HCEC 1CT (cell line): ENCODE measurements at places on chromosomes 2 and 18.

GRCh38 chr2:23200068-23200786 lies 184.8 kb upstream of the KLHL29 start:
- DNase-seq = no peak

- no peak for DNase-seq
These were observed 192.8 kb upstream of the APCDD1 start for GRCh38 chr18:10261344-10262276.

- DNase-seq = peak; percentile 35
These were observed 136.7 kb downstream of the LAMA3 start for GRCh38 chr18:23825978-23826405.

DNA sequence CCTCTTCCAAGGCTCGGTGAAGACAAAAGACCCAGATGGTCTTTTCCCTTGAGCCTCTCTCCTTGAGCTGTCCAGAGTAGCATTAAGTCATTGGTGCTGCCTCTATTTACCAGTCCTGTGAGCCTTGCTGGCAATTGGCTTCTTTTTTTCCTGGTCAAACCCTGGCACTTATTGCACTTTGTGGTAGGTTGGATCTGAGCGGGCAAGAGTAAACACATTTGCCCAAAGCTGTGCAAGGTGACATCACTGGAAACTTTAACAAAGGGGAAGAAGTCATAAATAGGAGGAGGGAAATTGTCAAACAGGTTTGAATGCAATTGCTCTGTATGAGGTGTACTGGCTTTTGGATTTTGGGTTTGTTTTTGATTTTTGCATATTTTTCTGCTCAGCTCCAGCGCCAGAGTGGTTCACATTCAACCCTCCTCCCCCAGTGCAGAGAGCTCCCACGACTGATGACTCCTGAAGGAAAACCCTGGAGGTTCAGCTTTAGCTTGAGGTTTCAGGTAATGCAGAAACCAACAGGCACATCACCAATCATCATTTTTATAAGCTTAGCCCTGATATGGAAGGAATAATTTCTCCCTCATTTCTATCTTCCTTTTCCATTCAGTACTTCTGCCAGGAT lies 8.3 kb downstream of the KCNE4 start:
- no peak for DNase-seq

GRCh38 chr2:26581991-26582842 lies 58.9 kb downstream of the CIB4 start:
- DNase-seq = no peak

DNA sequence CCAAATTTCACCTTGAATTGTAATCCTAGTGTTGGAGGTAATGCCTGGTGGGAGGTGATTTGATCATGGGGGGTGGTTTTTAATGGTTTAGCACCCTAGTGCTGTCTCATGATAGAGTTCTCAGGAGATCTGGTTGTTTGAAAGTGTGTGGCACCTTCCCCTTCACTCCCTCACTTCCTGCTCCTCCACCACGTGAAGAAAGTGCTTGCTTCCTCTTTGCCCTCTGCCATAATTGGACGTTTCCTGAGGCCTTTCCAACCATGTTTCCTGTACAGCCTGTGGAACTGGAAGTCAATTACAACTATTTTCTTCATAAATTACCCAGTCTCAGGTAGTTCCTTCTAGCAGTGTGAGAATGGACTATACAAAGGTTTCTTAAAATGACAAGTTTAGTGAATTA lies 251.8 kb upstream of the NETO1 start:
- DNase-seq = no peak
